ENCODE measurements at places on chromosomes 4 and X. TPM values are rescaled to one million over a fixed set of nuclear protein-coding genes. Genes with fewer than 3 reads are reported as not detected.

Gene SLC25A14
- 18.3 TPM for polyA plus RNA-seq

DNA sequence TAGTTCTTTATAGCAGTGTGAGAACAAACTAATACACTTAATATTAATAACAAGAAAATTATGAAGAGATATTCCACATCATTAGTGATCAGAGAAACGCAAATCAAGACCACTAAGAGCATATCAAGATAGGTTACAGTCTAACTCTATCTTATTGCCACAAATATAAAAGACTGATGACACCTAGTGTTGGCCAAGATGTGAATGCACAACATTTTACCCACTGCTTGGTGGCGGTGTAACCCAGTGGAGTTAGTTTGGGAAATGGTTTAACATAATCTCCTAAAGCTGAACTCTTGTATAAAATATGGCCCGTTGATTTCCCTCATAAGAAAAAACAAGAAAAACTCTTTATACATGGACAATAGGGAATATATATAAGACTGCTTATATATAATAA, 92.4 kb downstream of the SLITRK2 start:
- H3K4me1 ChIP-seq, result no peaks in the 10 kb centered on the region
- no peaks in the 10 kb centered on the region for H3K27me3 ChIP-seq
- no peak overlapping the region for H3K4me3 ChIP-seq
- H3K36me3 ChIP-seq, result no peaks in the 10 kb centered on the region
- H3K27ac ChIP-seq, result no peak overlapping the region

DNA sequence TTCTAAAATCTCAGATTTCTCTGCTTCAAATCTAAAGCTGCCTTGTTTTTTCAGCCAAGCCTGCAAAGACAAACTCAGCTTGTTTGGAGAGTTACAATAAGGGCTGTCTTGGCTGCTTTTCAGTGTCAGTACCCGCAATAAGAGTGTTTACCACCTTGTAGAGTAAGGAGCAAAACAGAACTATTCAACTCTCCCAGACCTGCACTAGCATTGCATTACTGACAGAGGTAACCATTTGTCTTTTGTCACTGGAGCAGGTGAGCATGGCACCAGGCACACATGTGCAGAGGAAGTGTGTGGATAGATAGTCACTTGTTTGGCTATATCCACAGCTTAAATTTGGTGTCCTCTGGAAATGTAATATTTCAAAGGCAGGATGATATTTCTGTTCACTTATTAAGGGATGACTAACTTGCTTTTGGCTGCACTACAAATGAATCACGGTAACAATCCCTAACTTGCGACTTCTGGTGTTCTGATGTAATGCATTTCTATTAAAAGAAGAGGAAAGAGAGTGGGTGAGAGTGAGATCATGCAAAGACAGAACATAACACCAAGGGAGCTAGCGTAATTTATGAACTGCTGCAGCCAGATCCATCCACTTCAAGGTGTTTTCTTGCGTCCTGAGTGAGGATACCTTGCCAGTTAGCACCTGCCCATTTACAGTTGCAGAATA, 38.6 kb downstream of the PTCHD1 start:
- H3K36me3 ChIP-seq, result no peaks in the 10 kb centered on the region
- no peak overlapping the region for H3K4me3 ChIP-seq
- H3K4me1 ChIP-seq, result no peaks in the 10 kb centered on the region
- no peak overlapping the region for H3K27ac ChIP-seq

DNA sequence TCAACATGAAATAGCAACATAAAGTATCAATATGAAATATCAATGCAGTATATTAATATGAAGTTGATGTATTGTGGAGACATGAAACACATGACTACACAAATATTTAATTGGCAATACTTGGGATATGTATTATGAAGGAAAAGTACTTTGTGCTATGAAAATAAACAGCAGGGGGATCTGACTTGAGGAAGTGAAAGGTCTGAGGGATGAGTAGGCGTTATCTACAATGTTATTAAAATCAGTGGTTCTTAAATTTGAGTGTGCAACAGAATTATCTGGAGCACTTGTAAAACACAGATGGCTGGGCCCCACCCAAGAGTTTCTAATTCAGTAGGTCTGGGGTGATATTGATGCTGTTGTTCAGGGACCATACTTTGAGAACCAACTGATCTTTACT, 27.4 kb upstream of the ARX start:
- H3K27ac ChIP-seq, result no peak overlapping the region
- no peaks in the 10 kb centered on the region for H3K27me3 ChIP-seq
- H3K4me3 ChIP-seq, result no peak overlapping the region
- H3K4me1 ChIP-seq, result no peaks in the 10 kb centered on the region
- no peak for DNase-seq
- H3K36me3 ChIP-seq, result no peaks in the 10 kb centered on the region

Data from cardiac muscle cell (in vitro differentiated cells and primary cell).